AG20443 (cell line): ENCODE measurements at places on chromosomes 11 and 22.

DNA sequence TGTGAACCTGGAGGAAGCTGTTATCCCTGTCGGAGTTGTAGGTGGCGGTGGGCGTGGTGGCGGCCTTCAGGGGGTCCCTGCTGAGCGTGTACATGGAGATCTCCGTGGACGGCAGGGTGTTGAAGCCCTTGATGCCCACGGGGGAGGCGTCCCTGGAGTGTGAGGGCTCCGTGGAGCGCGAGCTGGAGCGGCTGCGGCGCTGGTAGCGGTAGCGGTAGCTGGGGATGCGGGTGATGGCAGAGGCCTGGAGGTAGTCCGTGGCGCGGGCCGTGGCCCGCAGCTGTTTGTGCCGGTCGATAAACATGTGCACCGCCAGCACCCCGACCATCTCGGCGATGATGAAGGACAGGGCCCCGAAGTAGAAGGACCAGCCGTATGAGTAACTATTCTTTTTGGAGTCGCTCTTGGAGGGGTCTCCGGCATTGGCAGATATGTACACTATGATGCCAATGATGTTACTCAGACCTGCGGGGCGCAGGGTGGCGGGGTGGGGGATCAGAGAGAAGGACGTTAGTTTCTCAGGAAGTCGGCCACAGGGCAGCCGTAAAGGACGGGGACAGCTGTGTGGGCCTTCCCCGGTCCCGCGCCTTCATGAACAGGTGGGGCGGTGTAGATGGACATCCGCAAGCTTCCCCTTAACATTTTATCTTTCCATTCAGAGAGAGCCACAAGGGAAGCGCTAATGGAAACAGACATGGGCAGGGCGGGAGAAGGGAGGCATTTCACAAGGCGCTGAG lies 35.6 kb upstream of the EIF3D start:
- DNase-seq = no peak

- no peak for DNase-seq
These were observed 60.2 kb upstream of the PPARA start for GRCh38 chr22:46090036-46090591.

GRCh38 chr22:19941365-19942082 lies at the start of the genes COMT and TXNRD2:
Gene COMT, plus strand, starts transcription at chr22:19941772. Its CDS starts 20,755 bp downstream, at chr22:19962527.
Gene TXNRD2, minus strand, starts transcription at chr22:19941818. Its CDS starts 15 bp downstream, at chr22:19941803.
- DNase-seq = peak; percentile 94

GRCh38 chr11:127066401-127067090 lies 66.0 kb upstream of the KIRREL3 start:
- DNase-seq = peak; percentile 53

- no peak for DNase-seq
These were observed 1.0 kb downstream of the SFI1 start for GRCh38 chr22:31497148-31497938.

DNA sequence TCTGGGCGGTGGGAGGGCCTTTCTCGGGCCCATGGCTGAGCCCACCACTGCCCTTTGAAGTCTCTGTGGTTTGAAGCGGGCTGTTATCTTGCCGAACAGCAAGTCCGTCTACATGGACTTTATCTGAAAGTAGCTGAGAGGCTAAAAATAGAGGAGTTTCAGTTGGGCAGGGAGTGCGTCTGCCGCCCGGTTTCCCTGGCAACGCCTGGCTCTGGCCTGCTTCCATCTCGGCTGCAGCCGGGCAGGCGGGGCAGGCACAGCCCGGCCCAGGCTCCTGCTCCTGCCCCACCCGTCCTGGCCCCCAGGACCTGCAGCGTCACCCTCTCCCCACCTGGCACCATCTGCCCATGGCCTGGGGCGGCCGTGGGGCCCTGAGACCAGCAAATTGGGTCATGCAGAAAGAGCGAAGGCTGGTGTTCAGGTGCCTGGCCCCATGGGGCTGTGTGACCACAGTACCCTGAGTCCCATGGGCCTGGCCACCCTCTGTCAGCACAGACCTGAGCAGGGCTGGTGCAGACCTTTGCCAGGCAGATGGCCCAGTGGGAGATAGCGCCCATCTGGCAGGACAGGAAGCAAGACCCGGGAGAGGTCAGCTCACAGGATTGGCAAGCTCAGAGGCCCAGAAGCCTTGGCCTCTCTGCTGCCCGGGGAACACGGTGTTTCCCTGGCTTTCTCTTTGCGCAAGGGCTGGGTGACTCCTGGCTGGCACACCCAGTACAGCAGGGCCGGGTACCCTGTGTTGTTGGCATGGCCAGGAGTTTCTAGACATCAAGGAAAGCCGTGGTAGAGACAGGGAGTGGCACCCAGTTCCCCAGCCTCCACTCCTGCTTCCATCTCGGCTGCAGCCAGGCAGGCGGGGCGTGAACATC lies 79.1 kb upstream of the KCNQ1OT1 start:
- peak; percentile 93 for DNase-seq

DNA sequence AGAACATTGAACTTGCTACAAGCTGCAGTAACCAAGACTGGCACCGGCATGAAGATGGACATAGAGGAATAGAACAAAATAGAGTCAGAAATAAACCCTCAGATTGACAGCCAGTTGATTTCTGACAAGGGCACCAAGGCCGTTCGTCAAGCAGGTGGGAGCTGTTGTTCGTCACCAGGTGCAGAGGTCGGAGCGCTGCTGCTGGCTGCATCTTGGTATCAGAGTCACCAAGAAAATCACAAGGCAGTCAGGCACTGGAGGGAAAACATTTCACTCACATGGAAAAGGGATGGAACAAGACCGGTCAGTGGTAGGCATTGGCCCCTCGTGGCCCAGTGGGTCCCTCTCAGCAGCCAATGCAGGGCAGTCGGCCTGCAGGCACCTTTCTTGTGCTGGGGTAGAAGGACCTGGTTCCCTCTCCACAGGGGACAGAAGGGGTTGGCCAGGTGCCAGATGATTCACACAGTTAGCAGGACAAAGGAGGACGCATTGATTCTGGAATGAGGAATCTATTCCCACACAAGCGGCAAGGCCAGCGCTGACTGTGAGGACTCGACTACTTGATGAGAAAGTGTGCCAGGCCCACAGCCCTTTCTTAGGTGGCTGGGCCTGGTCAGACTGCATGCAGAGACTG lies 115.8 kb upstream of the FGF3 start:
- DNase-seq = no peak

DNA sequence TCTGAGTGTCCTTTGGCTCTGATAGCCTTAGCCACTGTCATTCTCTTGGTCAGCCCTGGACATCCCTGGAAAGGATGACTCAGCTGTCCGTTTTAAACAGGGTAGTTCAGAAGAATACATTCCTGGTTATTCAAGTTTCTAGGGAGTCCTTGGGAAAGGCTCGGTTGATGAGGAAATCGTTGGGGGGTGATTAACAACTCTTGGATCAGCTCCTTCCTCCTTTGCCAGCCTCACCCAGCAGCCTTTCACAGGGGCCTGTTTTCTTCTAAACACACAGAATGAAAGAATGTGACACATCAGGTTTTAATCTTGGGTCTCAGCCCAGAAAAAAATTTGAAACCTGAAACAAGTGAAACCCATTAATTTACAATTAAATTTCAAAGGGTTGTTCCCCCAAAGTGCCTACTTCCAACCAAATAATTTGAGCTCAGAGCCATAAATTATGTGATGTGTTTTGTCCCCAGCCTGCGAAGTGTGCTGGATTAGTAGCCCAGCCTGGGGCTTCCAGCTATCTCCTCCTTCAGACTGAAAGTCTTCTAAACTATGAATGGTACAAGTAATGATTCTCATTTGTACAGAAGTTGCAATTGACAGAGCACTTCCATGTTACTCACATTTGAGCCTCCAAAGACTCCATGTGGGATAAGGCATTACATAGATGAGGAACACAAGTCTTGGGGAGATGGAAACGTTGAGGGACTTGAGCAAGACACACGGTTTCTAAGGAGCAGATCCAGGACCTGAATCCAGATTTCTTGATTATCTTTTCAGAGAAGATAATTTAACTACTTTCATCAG lies 19.3 kb upstream of the MRGPRX2 start:
- DNase-seq = peak; percentile 89

- no peak for DNase-seq
These were observed 63.7 kb upstream of the HORMAD2 start for GRCh38 chr22:30016596-30016995.

GRCh38 chr11:8239040-8239439 lies 24.6 kb downstream of the LMO1 start:
- no peak for DNase-seq

DNA sequence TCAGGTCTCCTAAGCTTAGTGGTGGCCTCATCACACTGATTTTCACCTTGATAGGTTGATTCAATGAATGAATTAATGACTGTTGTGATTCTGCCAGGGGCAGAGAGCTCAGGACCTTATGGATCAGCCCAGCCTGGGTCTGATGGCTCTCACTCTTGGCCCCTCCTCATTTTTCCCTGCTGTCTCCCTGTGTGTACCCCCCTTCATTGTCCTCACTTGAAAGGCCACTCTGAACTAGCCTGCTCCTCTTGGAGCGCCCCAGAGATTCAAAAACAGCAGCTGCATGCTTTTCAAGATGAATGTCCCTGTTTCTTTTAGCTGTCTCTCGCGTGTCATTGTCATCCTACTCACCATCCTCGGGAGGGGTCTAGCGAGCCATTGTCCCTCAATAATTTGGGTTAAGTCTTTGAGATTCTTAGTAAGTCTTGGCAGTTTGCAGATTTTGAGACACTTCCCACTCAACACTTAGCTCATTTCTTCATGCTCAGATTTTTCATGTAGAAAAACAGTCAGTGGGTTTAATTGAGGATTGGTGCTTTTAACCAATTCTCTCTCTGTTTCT lies 42.5 kb upstream of the MICAL2 start:
- no peak for DNase-seq

- peak; percentile 58 for DNase-seq
These were observed 227.0 kb downstream of the ADAMTS15 start for GRCh38 chr11:130675371-130675821.

GRCh38 chr11:124602193-124602592 lies 9.0 kb upstream of the PANX3 start:
- DNase-seq = peak; percentile 40

GRCh38 chr11:34161812-34162492 lies 56.5 kb downstream of the NAT10 start:
- DNase-seq = no peak

- DNase-seq = no peak
These were observed 446.6 kb downstream of the BUD13 start for GRCh38 chr11:116326146-116326545.

DNA sequence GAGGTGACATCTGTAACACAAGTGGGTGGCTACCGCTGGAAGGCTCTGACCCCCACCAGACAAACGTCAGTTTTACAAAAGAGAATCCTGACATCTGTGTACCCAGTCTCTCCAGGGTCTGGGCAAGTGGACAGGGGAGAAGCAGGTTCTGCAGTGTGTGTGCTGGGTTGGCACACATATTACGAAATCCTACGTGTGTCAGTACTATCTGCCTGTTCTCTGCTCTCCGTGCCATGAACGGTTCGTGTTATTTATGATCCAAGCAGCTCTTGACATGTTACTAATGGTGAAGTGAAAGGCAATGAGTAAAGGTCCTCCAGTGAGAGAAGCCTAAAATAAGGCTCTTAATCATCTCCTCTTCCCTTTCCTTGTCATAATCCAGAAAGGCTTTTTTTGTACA lies 201.5 kb upstream of the MTMR2 start:
- DNase-seq = no peak

DNA sequence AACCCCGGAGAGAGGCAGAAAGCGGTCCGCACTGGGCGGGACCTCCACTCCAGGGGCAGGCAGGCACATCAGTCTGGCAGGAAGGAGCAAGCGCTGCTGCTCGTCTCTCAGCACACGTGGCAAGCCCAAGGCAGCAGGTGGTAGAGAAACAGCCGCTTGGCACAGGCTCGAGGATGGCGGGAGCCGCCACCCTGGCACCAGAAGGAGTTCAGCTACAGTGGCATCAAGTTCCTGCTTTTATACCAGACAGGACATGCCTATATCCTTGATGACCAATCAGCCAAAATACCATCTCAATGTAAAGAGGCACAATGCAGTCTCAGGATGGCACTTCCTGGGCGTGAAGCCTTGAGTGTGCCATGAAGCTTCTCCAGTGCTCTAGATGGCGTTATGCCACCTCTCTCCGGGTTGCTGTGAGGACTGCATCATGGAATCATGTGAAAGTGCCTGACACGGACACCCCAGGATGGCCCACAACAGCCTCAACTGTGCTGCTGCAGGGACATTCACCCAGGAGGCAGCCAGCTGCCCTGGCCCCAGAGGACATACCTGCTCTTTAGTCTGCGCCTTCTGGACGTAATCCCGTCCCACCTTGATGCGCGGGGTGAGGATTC lies 64.8 kb downstream of the APOL1 start:
- no peak for DNase-seq

DNA sequence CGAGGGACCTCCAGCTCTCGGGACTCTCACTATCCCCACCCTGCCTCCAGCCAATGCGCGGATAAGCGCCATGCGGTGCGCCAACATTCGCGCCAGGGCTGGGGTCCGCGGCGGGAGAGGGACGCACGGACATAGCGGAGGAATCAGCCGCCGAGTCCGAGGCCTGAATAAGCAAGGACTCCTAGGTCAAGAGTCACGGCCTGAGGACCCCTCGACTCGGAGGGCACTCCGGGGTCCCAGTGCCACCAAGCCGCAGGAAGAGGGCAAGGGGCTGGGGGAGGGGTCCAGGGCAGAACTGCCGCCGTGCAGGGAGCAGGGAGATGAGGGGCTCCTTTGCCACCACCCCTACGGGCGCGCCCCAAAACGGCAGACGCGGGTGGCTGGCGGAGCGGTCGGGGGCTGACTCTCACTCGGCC lies 552 bp downstream of the DSCAML1 start:
- DNase-seq = no peak

- peak; percentile 66 for DNase-seq
These were observed 92.8 kb upstream of the OR9G4 start for GRCh38 chr11:56841210-56841810.

GRCh38 chr11:34616830-34617504 lies 3.9 kb upstream of the EHF start:
- no peak for DNase-seq

GRCh38 chr11:105109855-105110687 lies 29.5 kb downstream of the CARD18 start:
- peak; percentile 15 for DNase-seq

DNA sequence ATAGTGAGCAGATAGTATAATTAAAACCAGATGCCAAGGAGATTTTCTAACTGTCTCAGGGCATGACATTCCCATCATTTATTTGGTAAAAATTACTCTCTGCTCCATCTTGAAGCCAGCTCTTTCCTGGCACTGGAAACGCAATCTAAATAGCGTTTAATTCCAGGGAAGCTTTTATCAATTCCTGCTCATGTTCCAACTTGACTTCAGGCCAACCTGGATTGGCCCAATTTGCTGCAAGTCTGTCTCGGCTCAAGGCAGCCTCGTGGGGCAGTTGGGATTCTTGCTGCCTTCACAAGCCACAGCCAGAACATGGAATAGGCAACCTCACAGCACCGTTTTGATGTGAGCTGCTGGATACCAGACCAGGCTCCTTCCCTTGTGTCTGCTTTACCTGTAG lies 1255.9 kb downstream of the TBC1D22A start:
- no peak for DNase-seq

GRCh38 chr22:19579115-19579811 lies 55.1 kb upstream of the CLDN5 start:
- DNase-seq = no peak
